ENCODE measurements at places on chromosomes 12 and 14.
A peak's percentile ranks its signal among the peaks of the same experiment; 100 is the strongest.

DNA sequence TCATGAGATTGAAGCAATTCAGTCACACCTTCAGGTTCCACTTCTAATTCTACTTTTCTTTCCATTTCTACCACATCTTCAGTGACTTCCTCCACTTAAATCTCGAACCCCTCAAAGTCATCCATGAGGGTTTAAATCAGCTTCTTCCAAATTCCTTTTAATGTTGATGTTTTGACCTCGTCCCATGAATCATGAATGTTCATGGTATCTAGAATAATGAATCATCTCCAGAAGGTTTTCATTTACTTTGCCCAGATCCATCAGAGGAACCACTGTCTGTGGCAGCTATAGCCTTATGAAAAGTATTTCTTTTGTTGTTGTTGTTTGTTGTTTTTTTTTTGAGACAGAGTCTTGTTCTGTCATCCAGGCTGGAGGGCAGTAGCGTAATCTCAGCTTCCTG is 7.6 kb downstream of the RXYLT1 start:
- DNase-seq, result no peak

GRCh38 chr12:2997989-2998670 is 38.9 kb downstream of the TEAD4 start:
- DNase-seq, result no peak

- no peak for DNase-seq
Measured at GRCh38 chr14:42421377-42422078, 814.9 kb downstream of the LRFN5 start.

DNA sequence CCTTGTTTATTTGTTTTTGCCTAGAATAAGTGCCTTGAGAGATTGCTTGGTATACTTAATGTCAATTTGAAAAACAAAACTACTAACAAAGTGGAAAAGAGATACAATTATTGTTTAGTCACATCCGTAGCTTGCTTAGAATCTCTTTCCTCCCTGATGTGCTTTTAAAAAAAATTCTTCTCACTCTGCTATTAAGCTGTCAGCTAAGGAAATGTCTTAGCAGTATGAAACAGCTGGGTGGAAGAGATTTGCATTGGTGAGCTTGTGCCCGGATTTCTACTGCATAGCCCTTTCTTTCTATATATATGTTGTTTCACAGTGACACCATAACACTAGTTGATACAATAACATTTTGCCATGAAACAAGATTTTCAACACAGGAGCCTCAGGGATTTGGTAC is 229.4 kb upstream of the RGS6 start:
- DNase-seq, result no peak

DNA sequence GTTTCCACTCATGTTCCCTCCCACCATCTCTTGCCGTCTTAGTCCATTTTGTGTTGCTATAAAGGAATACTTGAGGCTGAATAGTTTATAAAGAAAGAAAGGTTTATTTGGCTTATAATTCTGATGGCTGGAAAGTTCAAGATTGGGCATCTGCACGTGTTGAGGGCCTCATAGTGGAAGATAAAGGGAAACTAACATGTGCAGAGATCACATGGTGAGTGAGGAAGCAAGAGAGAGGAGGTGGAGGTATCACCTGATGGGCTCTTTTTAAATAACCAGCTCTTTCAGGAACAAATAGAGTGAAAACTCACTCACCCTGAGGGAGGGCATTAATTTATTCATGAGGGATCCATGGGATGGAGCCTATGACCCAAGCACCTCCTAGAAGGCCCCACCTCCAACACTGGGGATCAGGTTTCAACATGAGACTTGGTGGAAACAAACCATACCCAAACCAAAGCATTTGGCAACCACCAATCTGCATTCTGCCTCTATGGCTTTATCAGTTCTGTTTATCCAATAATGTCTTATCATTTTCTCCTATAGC is 29.5 kb downstream of the MYO1H start:
- DNase-seq, result no peak

GRCh38 chr12:32051511-32052211 is 55.0 kb upstream of the BICD1 start:
- DNase-seq, result peak; percentile 88

Measured in inflammatory macrophage treated with lipopolysaccharide for 4 hours (primary cell).